Endothelial cell of coronary artery (primary cell): ENCODE measurements at places on chromosomes 7 and 10. TPM values are rescaled to one million over a fixed set of nuclear protein-coding genes. Genes with fewer than 3 reads are reported as not detected.

Gene TMEM196
- not detected in 2 replicates for total RNA-seq

Gene TPST1
- 27.3 and 35.0 TPM in 2 replicates for total RNA-seq

Gene SMURF1
- total RNA-seq = 17.4 and 20.2 TPM in 2 replicates

Gene SKIDA1
- 0.19 and 0.36 TPM in 2 replicates for total RNA-seq

Gene ZNF248
- 3.7 and 6.8 TPM in 2 replicates for total RNA-seq

Gene SLIT1
- under 0.01 TPM in 1 of 2 replicates, not detected in the other for total RNA-seq

Gene TRIM73
- 0.36 and 0.75 TPM in 2 replicates for total RNA-seq

Gene INMT
- 0.28 TPM in 1 of 2 replicates, not detected in the other for total RNA-seq

Gene CYP2C8
- total RNA-seq = not detected in 2 replicates

Gene OR2F1
- not detected in 2 replicates for total RNA-seq

Gene SLC18A3
- under 0.01 TPM in 1 of 2 replicates, not detected in the other for total RNA-seq
